Astrocyte of the hippocampus (primary cell): ENCODE measurements at places on chromosomes 7 and 10.

GRCh38 chr7:50455658-50456057 is 5.5 kb upstream of the FIGNL1 start:
- no peak for DNase-seq

- DNase-seq = no peak
Observed at GRCh38 chr7:131039836-131040235, 287.8 kb upstream of the MKLN1 start.

DNA sequence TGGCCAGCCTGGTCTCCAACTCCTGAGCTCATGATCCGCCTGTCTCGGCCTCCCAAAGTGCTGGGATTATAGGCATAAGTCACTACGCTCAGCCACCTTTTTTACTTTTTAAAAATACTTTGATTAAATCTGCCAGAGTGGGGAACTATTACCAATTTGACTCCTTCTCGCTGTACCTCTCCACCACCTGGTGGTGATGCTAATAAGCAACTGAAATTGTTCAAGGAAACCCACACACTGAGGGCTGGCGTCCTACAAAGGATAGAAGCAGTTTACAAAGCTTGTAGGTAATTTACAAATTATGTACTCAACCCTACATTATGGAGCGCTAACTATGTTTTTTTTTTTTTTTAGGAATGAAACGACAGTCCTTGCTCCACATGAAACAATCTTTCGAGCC is 111.1 kb downstream of the CPED1 start:
- DNase-seq = no peak

DNA sequence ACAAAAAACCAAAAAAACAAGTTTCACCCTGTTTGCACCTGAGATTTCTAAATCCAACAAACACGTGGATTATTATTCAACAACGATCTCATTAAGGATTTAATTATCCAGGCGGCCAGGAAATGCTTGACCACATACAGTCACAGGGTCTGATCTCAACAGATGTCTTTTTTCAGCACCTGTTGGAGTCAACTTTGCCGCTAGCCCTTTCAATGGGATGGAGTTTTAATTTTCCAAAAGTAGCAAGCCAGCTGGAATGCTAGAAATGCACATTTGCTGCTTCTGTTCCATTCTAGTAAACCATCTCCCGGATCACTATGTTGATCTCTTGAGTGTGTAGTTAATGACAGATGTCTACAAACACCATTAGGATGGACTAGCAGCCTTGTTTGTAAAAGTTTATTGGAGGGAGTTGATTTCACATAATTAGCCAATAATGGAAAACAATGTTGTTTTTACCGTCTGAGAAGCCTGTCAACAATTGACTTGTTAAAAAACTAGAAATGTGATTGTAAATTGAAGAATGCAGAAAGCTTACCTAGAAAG is 64.2 kb upstream of the DKK1 start:
- DNase-seq = no peak

- peak; percentile 53 for DNase-seq
Observed at GRCh38 chr7:132443761-132444520, 132.3 kb downstream of the PLXNA4 start.

GRCh38 chr10:52464368-52465124 is 150.5 kb downstream of the DKK1 start:
- DNase-seq = no peak

DNA sequence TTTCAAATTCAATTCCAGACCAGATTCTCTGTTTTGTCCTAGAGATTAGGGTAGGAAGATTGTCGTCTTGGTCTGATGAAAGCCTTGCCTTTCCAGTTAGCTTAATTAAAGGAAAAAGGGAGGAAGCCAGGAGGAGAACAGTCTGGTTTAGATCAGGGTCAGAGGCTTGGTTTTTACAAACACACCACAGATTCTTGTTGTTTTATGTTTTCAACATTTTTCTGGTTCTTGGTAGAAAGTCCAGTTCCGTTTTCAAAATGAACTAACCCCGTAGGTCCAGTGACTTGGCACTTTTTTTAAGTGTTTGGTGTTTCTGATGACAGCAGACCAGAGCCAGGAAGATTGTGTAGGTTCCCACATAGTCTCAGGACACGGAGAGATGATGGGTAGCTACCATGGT is 167.1 kb upstream of the INHBA start:
- no peak for DNase-seq

GRCh38 chr10:96642973-96643372 is 56.2 kb upstream of the TM9SF3 start:
- peak; percentile 31 for DNase-seq

DNA sequence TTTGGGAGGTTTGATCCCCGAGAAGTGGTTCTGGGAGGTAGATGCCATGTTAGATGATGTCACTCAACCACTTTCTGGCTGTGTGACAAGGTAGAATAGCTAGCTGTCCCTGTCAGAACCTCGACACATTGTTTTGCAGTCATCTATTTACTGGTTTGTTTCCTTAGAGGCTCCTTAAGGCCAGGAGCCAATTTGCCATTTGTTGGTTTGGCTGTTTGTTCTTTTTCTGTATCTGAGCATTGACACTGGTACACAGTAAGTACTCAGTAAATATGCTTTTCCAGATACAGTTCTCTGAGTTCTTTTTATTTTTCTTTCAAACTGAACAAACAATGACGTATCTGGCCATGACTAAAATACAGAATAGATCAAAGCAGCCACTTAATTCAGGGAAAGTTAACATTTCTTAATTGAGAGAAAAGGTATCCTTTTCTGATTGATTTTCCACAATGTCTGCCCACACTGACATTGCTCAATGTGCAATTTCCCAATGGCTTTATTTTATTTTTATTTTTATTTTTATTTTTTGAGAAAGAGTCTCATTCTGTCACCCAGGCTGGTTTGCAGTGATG is 121.6 kb downstream of the SPAG6 start:
- DNase-seq = peak; percentile 28

DNA sequence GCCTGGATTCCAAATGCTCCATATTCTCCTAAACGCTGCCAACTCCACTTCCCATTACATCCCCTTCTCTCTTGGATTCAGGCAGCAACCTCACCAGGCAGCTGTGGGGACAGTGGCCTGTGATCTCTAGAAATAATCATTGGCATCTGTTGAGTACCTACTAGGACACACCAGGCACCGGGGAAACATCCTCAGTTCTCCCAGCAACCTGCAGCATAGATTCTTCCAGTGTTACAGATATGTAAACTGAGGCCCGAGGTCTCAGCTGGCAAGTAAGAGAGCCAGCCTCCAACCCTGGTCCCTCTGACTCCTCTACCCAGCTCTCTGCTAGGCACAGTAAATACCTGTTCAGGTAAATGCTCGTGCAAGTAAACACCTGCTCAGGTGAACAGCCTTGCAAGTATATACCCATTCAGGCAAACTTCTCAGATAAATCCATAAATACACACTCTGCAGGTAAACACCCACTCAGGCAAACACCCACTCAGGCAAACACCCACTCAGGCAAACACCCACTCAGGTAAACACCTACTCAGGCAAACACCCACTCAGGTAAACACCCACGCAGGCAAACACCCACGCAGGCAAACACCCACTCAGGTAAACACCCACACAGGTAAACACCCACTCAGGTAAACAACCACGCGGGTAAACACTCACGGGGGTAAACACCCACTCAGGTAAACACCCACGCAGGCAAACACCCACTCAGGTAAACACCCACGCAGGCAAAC is 18.7 kb downstream of the ASB13 start:
- DNase-seq = no peak

DNA sequence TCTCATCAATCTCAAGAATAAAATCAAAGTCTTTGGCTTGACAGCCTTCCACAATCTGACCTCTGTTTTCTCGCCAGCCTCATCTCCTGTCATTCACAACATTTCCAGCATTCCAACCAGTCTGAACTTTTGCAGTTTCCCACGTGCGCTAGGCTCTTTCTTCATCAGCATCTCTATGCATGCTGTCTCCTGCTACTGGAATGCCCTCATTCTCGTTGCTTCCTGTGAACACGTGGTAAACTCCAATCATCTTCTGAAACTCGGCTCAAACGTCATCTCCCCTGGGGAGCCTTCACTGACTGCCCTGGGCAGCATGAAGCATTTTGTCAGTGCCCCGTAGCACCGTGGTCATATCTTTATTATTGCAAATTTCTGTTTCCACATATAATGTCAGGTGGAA is 12.2 kb upstream of the RSBN1L start:
- DNase-seq = peak; percentile 64

DNA sequence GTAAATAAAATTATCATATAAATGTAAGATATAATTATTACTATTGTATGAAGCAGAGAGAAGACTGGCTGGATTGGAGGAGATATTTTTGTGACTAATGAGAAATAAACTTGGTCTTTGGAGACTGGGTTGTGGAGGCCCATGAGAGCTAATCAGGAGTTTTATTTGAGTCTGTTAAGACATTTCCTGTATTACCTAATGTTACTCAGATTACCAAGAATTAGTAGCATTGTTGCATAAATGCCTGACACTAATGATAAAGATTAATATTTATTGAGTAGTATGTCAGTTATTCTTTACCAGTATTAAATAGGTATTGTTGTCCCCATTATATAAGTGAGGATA is 7.1 kb downstream of the CCDC126 start:
- DNase-seq = no peak

GRCh38 chr10:6108072-6108471 is 19.2 kb downstream of the RBM17 start:
- peak; percentile 42 for DNase-seq

DNA sequence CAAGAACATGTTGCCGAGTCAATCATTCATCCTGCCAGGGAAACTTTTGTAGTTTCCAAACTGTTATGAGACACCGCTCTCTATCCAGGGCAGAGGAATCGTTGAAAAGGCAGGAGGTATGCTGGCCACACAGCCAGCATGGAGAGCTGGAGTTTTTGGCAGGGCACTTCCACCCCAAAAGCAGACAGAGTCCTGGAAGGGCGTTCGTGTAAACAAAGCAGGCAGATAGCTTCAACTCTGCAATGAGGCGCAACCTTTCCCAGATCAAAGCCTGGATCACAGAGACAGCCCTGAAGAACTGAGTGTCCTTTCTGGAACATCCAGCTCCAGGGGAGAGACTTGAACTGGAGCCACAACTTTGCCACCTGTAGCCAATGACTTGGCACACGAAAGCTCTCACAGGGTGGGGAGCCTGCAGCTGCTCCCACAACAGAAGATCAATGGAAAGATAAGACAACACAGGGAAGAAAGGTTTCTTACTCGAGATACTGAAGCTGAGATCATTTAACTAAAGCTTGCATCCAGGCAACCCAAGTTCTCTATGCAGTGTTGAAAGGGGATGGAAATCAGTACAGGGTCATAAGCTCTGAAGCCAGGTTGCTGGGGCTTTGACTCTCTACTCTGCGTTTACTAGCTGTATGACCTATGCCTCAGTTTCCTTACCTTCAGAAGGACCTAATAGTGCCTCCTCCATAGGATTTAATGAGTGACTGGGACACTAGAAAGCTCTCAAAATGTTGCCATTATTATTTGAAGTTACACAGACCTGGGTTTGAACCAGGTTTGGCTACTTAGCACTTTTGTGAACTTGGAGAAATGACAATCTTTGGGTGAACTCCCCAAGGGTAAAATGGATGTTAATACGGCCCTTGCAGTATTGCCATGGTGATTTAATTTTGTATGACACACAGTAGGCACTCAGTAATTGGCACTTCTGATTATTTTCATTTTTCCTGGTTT is 434.8 kb upstream of the NPVF start:
- DNase-seq = no peak

- DNase-seq = no peak
Observed at GRCh38 chr7:116162992-116163391, 47.3 kb upstream of the TES start.

DNA sequence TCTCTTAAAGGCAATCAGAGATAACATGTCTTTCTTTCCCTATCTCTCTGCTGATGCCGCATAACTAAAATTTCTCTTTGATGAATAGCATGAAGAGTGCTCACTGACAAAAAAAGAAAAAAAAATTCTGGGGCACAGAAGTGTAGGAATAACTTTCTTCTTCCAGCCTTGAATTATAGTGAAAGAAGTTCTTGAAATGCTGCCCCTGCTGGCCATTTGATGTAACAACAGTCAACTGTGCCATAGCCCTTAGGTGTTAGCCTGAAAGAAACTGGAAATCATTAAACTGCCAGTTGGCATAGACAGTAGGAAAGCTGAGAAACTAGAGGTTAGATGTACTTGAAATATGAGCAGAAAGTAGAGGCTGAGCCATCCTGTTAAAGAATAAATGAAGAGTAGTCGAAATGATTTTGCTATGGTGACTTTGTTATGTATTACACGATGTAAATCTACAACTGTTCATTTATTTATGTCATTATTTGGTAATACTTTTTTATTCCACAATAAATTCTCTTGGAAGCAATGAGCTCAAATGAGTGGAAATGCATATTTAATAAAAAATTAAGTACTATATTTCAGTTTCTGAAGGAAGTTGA is 48.3 kb upstream of the FAM171A1 start:
- DNase-seq = peak; percentile 55

GRCh38 chr7:2008101-2008935 is 224.4 kb downstream of the MAD1L1 start:
- no peak for DNase-seq

DNA sequence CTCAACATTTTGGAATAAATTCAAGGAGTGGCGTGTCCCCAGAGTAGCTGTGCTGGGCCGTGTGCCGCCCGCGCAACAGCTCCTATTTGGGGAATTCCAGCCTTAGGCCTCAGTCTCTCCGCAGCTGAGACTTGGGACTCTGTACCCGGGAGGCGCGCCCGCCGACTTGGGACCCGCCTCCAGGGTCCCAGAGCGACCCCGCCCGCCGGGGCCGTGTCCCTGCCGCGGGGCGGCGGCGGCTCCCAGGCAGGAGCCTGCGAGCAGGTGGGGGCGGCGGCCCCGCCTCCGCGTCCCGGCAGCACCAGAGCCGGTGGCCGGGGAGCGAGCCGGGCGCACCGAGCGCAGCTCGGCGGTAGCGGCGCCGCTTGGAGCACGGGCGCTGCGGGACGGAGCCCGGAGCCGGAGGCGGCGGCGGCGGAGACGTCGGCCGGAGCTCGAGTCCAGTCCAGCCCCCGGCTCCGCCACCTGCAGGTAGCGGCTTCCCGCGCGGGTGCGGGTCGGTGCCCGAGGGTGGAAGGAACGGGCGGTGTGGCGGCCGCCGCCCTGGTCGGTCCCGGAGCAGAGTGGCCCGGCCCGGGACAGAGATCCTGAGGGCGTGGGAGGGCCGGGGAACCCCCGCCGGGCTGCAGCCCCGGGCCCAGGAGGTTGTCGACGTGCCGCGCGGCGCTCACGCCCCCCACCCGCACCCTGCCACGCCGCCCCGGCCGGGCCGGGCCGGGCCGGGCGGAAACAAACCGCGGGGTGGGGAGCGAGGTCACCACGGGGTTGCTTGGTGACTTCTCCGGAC is at the start of gene WIPF3:
TSS of gene WIPF3 (plus strand) at position 301 of the 787 bp plus-strand sequence. CDS start 28,217 bp downstream, outside the sequence.
- peak; percentile 67 for DNase-seq
